ENCODE measurements at places on chromosomes 6 and 20.
A peak's percentile ranks its signal among the peaks of the same experiment; 100 is the strongest.

DNA sequence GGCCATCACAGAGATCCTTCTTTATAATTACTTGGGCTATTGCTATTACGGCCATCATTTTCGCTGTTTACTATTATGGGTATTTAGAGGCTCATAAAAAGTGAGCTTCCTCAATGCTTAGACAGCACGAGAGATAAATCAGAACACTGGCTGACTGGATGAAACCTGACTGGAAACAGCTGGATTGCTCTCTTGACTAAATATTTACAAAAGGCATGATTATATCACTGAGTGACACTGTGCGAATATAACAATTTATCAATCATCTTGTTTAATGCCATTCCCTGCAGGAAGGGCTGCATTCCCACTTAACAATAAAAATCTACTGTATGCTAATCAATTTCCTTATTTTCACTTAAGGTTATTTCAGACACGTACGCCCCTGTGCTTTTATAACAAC is 260.1 kb upstream of the ARID1B start:
- DNase-seq = no peak

DNA sequence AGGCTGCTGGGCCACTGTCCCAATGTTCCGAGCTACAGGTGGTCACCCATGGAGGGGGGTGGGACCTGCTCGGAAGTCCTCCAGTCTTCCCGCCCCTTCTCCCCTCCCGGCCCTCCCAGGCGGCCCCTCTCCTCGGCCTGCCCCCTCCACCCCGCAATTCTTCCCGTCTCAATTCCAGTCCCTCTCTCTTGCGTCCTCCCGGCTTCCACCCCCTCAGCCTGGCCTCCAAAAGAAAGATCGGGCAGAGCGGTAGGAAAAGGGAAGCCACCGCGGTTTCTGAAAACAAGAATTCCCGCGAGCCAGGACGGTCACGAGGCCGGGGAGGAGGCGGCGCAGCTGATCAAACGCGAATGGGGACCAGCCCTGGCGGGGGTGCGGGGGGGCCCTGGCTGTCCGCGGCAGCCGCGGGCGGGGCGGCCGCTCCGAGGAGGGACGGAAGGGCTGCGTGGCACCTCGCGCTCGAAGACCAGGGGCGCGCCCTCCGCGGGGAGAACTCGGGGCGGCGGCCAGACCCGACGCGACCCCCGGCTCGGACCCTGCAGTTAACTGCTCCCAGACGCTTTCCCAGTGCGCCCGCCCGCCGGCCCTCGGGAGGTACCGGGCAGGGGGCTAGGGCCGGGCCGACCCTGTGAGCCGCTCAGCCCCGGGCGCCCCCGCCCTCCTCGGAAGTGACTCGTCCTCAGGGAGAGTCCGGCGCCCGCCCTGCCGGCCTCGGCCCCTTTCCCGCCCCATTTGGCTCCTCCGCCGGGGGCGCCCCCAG is 1.0 kb downstream of the PXDC1 start:
- DNase-seq = peak; percentile 88

DNA sequence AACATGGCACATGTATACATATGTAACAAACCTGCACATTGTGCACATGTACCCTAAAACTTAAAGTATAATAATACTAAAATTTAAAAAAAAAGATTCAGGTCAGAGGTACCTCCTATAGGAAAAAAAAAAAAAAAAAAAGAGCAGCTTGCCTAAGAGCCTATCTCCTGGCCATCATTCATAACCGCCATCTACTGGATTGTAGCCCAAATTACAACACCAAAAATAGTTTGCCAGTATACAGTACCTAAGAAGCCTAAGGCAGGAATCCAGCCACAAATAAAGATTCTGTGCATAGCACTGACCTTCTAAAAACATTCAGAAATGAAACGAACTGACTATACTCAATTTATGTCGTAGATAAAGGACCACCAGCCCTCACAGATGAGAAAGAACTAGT is 438.4 kb upstream of the ADGRB3 start:
- no peak for DNase-seq

DNA sequence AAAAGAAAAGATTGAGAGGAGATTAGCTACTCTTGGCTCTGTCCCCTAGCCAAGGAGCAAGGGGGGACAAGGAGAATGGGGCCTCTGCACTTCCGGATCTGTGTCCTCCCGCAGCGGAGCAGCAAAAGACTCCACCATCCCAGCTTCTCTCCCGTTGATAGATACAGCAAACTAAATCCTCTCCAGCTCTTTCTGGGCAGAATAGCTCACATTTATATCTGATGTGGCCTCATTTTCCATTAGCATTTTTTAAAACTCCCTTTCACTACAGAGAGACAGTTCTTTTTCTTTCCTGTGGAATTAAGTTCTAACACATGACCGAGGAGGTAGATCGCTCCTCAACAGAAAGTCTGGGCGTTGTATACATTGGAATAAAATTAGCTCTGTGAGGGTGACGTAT is 260.9 kb upstream of the SOX4 start:
- DNase-seq = no peak

DNA sequence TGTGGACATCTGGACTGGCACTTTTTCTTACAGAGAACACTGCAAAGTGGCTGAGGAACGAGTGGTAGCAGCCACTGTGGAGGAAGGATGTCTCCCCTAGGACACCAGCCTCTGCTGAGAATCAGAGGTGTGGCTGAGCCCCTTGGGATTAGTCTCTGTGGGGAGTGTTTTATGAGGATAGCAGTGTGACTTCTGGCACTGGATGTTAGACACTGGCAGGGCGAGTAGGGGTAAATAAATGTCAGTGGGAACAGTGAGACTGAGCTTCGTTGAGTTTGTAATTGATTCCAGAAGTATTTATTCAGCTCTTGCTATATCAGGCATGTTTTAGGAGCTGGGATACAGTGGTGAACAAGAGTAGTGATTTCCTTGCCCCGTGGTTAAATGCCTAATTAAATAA is 124.0 kb downstream of the JARID2 start:
- DNase-seq = no peak

GRCh38 chr6:105433723-105434122 is 30.8 kb upstream of the PREP start:
- DNase-seq = no peak

GRCh38 chr6:35453236-35453635 is 1.1 kb downstream of the FANCE start:
- DNase-seq = no peak

DNA sequence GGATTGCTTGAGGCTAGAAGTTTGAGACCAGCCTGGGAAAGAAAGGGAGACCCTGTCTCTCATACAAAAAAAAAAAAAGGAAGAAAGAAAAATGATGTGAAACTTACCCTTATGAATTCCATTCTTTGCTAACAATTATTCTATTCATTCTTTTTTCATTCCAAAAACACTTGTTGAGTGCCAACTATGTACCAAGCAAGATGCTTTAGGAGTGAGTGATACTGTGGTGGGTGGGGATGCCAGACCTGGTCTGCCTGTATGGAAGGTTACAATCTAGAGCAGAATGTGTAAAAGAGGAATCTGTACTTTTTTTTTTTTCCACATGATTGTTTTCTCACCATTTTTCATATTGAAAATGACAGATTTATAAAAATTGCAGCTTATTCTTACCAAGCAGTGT is 73.8 kb upstream of the TULP1 start:
- no peak for DNase-seq

- no peak for DNase-seq
Measured at GRCh38 chr6:111282515-111282914, 195.2 kb downstream of the SLC16A10 start.

DNA sequence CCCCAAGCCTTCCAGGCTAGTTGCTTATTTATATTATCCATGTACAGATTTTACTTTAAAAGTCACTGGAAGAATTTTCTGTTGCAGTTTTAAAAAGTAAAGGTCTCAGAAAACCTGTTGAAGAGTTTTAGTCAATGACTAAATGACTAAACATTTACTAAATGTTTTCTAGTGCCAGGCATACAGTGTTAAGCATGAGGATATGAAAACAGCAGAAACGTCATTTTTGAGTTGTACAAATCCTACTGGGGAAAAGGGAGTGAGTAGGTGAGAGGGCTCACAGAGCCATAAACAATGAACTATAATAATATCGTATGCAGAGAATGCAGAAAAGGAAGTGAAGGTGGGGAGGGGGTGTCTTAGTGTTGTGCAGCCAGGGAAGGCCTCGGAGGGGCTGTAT is 66.3 kb downstream of the MAN1A1 start:
- no peak for DNase-seq

- no peak for DNase-seq
Measured at GRCh38 chr20:63591147-63591533, 17.1 kb upstream of the HELZ2 start.

DNA sequence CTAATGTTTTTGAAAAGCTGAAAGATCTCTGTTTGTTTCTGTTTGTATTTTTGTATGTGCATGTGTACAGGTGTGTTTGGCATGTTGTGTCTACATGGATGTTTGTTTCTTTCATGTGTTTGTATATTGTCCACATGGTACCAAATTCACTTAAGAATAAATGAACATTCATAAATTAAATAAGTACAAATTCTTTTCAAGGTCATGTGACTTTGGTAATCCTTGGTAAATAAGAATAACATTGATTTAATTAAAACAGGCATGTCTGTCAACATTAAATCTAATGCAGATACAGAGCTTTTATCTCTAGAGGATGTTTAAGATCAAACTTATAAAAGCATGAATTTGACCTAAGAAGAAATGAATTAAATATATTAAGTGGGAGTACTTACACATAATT is 219.8 kb upstream of the EPHA7 start:
- no peak for DNase-seq

GRCh38 chr20:59137532-59137931 is 26.1 kb upstream of the ZNF831 start:
- no peak for DNase-seq

GRCh38 chr20:18729231-18729825 is 84.3 kb upstream of the SCP2D1 start:
- DNase-seq = no peak

GRCh38 chr6:122833021-122833491 is 44.0 kb downstream of the SMPDL3A start:
- no peak for DNase-seq

DNA sequence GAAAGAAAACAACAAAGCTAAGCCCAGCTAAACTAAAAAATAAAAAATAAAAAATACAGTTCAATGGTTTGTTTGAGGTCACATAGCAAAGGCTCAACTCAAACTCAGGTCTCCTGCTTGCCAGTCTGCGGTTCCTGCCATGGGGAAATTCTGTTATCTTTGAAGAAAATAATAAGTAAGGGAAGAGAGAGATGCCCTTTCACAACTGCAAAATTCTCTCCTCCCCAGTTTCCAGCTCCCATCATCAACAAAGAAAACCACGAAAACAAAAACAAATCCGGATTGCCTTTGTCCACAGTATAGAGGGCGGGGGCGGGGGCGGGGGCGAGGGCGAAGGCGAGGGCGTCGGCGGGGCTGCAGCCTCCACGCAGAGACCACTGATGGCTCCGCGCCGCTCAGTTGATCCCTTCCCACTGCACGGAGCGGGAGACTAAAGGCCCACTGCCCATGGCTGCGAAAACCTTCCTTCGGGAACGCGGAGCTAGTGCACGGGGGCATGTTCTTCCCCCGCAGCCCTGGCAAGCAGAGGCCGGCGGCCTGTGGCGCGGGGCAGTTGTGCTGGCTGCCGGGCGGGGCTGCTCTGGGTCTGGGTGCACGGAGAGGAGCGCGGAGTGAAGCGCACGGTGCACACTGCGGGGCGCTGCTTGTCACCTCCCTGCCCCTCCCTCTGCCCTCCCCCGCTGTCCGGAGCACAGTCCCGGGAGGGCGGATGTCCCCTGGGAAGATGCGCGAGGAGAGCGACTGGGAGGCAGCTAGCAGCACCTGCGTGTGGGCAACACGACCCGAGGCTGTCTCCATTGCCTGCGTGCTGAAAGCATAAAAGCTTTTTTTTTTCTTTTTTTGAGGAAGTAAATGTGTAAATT is 54.1 kb upstream of the TPD52L1 start:
- DNase-seq = peak; percentile 7

DNA sequence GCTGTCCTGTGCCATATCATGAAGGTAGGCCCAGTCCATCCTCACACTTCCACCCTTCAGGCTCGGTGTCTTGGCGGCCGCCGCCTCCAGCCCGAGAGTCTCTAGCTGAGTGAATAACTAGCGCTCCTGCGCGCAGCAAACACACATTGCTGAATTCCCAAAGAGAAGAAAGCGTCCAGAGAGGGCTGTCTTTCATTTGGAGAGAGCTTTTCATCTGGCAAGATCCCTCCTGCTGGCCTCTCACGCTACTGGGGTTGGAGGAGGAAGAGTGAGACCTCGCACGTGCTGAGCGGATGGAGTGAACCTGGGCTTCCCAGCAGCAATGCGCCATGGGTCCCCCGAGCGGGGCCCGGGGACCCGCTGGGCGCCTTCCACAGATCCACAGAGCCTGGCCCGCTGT is 73.2 kb downstream of the NCR2 start:
- no peak for DNase-seq

DNA sequence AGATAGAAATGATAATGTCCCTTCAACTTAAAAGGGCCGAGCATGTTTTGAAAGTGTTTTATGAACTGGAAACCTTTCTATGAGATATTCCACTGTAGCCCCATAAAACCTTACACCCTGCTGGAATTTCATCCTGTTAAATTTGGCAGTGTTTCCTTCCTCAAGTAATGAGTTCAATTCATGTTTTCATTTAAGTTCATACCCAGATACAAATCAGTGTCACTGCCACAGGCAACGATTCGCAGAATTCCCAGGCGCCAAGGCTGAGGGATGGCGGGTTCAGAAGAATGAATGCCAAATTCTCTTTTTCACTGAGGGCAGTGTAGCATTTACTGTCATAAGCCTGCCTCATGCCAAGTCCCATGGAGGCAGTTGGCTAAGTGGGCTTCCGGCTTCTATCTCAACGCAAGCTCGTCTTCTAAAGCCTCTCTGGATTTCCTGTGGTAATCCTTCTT is 511.8 kb upstream of the ID4 start:
- no peak for DNase-seq
